WTC11 (cell line): ENCODE measurements at places on chromosomes 12 and 14.

DNA sequence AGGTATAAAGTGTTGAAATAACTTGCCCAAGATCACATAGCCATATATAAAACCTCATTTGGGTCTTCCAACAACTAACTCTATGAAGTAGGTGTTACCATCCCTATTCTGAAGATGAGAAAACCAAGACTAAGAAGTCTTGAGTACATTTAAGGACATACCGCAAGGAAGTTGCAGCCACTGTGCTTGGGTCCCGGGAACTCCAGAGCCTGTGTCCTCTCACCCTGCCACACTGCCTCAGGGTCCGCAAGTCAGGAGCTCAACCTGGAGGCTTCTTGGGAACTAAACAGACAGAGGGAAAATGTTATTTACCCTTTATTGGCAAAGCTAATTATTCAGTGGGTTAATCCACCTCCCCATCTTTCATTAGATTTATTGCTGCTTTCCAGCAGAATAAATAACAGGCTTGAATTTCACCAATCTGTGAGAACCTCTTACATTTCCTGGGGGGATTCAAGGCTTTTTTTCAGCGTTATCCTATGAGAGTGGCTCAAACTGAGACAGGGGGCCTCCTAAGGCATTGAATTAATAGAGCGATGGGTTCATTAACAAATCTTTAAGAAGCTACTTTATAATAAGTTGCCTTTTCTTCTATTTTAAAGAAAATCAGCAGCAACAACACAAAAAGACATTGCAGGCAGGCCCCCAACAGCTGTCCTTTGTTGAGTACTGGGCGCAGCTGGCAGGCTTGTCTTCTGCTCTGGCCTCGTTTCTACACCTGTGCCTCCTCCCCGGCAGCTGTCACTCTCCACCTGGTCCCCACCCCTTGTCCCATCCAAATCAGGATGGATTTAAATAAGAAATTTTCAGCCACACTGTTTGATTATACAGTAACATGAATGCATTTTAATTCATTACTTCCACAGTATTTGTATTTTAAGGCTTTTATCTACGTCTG, 25.3 kb downstream of the PHLDA1 start:
- no peak for DNase-seq

- DNase-seq, result no peak
Measured at GRCh38 chr12:30548203-30548602, 147.5 kb downstream of the IPO8 start.

GRCh38 chr12:48883305-48884161, 17.9 kb upstream of the RND1 start:
- peak; percentile 23 for DNase-seq

DNA sequence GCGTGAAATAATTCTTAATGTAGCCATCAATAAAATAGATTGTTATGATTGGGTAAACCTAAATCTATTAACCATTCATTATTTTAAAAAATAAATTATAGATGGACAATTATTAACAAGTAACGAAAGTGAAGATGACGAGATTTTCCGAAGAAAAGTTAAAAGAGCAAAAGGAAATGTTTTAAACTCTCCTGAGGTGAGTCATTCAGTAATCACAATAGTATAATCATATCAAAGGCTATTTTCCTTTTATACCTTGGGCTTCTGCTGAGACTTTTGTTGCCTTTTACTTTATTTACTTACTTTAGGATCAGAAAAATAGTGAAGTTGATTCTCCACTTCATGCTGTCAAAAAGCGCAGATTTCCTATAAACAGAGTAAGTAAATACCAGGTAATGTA, 45.6 kb downstream of the FANCM start:
- no peak for DNase-seq

- peak; percentile 49 for DNase-seq
Measured at GRCh38 chr14:91140672-91141071, 26.8 kb downstream of the DGLUCY start.

DNA sequence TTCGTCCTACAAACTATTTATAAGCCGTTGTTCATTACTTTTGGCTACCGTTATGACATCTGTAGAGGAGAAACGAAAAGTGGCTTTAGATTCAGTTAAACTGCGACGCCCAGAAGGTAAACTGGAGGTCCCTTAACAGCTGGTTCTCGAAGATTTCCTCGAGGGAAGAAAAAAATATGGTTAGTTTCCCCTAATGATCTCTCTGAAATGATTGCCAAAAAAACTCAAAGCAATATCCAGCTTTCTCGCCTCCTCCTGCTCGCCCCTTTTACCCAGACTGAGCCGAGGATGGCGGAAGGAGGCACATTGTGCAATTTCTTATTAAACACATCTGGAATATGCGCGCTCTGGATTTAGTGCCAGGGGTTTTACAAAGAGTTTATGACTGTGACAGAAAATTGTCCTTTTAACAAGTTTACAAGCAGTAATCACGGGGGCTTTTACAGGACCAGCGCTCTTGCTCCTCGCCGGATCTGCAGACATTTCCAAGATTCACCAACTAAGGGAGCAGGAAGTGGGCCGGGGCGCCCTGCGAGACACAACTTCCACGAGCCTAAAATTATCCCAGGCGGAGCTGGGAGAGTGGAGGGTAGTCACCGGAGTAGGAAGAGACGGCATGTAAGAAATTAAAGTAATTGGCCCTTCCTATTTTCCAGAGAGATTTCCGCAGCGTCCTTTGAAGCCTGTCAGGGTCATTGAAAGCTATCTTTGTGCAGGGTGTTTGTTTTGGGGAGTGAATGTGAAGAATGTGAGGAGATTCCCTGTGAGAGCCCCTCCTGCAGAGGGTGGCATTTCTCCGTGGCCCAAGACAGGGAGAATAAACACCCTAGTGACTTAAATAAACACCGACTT, 5.6 kb downstream of the SIX1 start:
- DNase-seq, result no peak

- no peak for DNase-seq
Measured at GRCh38 chr12:1844661-1845409, 24.5 kb downstream of the LRTM2 start.

DNA sequence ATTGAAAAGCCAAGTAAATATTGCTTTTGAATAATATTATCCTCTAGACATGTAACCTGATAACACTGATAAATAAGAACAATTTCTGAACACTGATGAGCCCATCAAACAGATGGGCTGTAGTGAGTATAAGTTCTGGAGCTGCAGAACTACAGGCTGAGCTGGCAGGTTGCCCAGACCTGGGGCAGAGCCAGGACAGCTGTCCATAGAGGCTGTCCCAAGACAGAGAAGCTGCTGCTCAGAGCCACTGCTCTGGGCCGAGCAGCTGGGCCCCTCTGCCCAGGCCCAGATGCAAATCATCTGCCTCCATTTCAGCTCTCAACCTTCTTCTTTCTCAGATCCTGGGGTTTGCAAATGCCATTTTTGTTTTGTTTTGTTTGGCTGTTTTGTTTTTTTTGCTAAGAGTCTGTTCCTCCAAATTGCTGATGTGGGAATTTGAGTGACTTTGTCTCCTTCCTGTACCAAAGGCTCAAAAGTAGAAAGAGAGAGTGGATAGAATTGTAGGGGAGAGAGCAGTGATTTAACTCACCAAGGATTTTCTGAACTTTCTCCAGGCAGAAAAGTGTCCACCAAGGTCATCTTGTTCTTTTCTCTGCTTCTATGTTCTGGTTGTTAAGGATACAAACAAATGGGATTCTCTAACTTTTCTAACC, 4.0 kb upstream of the TESPA1 start:
- no peak for DNase-seq

DNA sequence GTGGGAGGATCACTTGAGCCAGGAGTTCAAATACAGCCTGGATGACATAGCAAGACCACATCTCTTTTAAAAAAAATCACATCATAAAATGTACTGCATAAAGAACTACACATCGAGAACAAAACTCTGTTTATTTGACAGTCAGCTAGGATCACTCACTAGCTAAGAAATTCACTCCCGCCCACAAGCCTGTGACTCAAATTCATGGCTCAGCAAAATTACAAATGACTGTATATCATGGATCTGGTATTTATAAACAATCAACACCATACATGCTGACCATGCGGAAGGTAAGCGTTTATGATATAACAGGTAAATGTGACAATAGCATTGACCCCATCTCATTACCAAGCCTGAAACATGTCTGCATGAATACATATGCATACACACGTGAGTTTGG, 206.5 kb downstream of the EFCAB11 start:
- no peak for DNase-seq

GRCh38 chr14:55126034-55126433, 3.0 kb upstream of the LGALS3 start:
- DNase-seq, result no peak

- no peak for DNase-seq
Measured at GRCh38 chr14:99863059-99863458, 69.8 kb downstream of the EML1 start.

GRCh38 chr12:114933428-114934160, 249.6 kb upstream of the TBX3 start:
- DNase-seq, result no peak

DNA sequence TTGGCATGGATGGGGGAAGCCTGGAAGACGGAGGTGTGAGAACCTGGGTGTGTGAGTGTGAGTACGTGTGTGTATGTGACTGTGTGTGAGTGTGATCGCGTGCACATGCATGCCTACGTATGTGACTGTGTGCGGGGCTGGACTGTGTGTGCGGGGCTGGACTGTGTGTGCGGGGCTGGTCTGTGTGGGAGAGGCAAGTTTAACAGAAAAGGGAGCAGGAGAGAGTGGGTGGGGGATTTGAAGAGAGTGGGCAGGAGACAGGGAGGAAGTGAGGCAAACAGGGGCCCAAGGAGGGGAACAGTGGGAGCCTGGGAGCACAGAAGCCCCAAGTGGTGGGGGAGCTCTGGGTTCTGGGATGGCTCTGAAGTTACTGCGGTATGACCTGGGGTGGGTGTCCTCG, 103.7 kb upstream of the LHX5 start:
- DNase-seq, result no peak

GRCh38 chr14:94355191-94355794, 32.2 kb upstream of the SERPINA6 start:
- DNase-seq, result peak; percentile 69

DNA sequence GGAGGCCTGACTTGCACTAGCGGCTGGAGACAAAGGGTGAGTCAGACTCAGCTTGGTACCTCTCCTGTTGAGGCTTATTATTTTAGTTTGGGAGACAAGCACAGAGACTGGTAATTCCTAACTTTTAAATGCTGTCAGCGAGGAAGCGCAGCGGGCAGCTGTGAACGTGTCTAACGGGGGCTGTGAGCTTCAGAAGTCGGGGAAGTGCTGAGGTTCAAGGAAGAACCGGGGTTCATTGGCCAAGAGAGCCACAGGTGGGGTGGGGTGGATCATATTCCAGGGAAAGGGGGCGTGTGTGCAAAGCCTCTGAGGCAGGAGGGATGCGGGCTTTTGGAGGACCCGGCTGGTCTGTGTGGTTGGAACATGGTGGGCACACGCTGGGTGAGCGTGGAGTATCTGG, 36.1 kb upstream of the ADGRD1 start:
- no peak for DNase-seq

- DNase-seq, result no peak
Measured at GRCh38 chr12:40013847-40014246, 92.0 kb downstream of the SLC2A13 start.

DNA sequence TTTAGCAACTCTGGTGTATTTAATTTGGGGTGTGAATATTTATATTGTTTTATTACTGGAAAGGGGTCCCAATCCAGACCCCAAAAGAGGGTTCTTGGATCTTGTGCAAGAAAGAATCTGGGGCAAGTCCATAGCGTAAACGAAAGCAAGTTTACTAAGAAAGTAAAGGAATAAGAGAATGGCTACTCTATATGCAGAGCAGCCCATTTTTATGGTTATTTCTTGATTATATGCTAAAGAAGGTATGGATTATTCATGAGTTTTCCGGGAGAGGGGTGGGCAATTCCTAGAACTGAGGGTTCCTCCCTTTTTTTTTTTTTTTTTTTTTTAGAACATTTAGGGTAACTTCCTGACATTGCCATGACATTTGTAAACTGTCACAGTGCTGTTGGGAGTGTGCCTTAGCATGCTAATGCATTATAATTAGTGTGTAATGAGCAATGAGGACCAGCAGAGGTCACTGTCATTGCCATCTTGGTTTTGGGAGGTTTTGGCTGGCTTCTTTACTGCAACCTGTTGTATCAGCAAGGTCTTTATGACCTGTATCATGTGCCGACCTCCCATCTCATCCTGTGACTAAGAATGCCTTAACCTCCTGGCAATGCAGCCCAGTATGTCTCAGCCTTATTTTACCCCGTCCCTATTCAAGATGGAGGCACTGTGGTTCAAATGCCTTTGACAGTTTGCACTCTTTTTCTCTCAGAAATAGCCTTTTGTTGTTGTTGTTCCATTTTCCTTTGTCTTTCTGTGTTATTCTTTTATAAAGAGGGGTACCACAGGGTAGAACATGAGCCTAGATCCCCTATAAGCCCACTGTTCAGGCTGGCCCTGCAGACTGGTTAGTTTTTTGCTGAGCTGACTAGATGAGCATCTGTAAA, 75.5 kb upstream of the DCD start:
- no peak for DNase-seq

GRCh38 chr12:28578361-28578760, 388.1 kb downstream of the CCDC91 start:
- DNase-seq, result no peak

DNA sequence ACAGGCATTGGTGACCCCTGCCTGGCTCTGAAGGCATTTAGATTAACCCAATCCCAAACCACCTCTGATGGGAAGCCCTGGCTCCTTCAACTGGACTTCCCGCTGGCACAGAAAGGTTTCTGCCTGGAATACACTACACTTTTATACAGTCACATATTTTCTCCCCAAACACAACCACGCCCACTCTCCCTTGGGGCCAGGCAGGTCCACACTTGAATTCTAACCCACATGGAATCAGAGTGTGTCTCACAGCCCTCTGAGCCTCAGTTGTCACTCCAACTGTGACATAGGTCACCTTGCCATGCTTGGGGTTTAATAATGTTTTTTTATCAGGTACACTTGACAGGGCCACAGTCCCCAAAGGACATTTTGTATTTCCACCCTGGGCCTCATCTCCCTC, 368.6 kb downstream of the BCL11B start:
- no peak for DNase-seq

DNA sequence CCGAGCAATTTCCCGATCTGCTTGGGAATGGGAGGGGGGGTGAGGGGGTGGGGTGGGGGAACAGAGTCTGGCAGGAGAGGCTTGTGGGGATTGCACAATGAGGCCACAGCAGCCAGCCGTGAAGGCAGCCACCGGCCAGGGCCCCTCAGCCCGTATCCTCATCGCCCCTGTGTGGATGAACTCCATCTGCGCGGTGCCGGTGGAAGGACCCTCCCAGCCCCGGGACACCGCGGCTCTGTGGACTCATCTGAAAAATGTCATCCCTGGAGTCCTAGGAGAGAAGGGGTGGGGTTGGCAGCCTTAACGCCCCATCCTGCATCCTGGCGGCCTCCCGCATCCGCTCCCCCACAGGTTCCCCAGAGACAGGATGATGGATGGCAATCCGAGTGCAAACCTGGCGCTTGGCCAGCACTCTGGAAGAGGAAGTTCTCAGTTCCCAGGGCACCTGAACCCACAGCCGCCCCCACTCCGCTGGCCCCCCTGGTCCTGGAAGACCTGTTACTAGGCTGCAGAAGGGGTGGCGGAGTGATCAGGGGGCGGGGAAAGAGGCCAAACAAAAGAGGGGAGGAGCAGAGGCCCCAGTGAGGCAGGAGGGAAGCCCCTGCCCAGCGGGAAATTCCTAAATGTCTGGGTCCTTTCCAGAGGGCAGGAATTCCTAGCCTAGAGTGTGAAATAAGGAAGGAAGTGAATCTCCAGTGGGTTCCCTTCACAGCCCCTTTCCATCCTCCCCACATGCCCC, 1.2 kb upstream of the TNFAIP2 start:
- DNase-seq, result no peak

GRCh38 chr12:131047789-131048610, 94.3 kb downstream of the ADGRD1 start:
- DNase-seq, result no peak
